ENCODE measurements at places on chromosomes 2 and 18.

GRCh38 chr18:13217971-13218367 lies 591 bp upstream of the LDLRAD4 start:
- no peak for DNase-seq

- DNase-seq, result no peak
Measured at GRCh38 chr2:71457923-71458322, 4.6 kb downstream of the DYSF start.

- DNase-seq, result no peak
Measured at GRCh38 chr2:238524426-238524983, 97.8 kb downstream of the ASB1 start.

GRCh38 chr2:239182981-239183791 lies 217.6 kb downstream of the HDAC4 start:
- no peak for DNase-seq

DNA sequence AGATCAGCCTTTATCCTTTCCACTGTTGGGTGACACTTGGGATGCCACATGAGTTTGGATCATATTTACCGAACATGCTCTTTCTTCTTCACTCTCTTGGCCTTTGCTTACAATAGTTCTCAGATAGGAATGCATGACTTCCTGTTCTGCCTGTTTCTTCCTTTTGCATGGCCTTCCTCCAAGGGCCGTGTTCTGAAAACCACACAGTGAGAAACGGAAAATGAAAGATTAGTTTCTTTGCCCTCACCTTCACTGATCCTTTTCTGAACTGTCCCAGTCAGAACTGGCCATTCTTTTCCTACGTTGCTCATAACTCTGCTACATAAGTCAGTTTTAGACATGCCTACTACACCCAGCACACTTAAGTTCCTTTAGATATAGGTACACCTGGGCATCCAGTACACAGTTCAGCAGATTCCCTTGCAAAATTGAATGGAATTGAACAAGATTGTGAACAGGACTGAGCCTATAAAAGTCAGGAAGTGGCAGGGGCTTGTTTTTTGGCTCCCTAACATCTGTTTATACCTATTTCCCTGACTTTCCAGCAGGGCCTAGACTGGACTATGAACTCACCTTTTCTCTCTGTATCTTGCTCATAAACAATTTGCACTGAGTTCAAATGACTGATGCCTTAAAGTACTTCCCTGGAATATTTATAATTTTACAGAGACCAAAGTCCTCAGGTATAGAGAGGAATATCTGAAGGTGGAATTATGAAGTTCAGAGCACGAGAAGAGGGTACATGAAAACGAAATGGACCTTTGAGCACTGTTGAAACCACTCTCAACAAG lies 186.4 kb upstream of the ST6GAL2 start:
- DNase-seq, result no peak

GRCh38 chr2:48860380-48860779 lies 104.9 kb upstream of the LHCGR start:
- DNase-seq, result no peak

DNA sequence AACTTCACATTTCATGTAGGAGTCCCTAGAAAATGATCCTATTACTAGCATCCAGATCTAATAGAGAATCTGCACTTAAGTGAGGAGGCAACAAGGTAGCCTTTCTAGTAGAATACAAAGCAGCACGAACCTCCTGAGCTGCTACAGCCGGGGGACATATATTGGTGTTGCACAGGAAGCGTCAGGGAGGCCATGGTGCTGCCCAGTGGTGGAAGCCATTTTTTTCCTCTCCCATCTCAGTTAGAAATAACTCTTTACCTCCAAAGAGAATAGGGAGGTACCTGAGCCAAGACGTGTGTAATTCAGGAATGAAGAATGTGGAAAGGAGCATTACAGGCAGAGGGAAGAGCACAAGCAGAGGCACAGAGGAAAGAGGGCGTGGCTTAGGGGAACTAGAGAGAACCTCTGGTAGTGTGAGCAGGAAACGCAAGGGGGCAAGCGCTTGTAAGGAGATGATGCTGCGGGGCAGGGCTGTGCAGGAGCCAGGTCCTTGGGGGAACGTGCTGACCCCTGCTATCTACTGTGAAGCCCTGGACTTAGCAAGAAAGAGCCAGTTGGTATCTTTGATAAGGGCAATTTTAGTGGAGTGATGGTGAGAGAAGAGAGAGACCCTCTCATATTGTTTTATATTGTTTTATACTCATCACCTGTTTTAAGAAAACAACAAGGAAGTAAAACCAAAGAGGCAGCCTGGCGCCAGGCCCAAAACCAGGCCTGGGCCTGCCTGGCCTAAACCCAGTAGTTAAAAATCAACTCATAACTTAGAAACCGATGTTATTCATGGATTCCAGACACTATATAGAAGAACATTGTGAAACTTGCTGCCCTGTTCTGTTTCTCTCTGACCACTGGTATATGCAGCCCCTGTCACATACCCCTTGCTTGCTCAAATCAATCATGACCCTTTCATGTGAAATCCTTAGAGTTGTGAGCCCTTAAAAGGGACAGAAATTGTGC lies 50.0 kb upstream of the TTC39C start:
- DNase-seq, result no peak

- no peak for DNase-seq
Measured at GRCh38 chr2:240985881-240986786, 12.3 kb upstream of the SNED1 start.

GRCh38 chr18:24514439-24514838 lies 54.0 kb downstream of the HRH4 start:
- DNase-seq, result no peak

GRCh38 chr2:12486205-12487118 lies 230.3 kb upstream of the TRIB2 start:
- DNase-seq, result no peak

GRCh38 chr2:69020496-69021426 lies 7.8 kb downstream of the ANTXR1 start:
- no peak for DNase-seq

DNA sequence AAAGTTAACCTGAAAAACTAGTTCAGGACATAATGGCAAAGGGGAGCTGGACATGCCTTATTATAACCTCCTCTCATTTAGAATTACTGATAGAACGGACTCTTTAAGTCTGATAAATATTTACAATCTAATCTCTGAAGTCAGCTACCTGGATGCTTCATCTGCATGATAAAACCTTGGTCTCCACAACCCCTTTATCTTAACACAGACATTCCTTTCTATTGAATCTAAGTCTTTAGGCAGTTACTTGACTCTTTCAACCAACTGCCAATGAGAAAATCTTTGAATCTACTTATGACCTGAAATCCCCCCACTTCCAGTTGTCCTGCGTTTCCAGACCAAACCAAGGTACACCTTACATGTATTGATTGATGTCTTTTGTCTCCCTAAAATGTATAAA lies 191.2 kb upstream of the LRRTM4 start:
- DNase-seq, result no peak

DNA sequence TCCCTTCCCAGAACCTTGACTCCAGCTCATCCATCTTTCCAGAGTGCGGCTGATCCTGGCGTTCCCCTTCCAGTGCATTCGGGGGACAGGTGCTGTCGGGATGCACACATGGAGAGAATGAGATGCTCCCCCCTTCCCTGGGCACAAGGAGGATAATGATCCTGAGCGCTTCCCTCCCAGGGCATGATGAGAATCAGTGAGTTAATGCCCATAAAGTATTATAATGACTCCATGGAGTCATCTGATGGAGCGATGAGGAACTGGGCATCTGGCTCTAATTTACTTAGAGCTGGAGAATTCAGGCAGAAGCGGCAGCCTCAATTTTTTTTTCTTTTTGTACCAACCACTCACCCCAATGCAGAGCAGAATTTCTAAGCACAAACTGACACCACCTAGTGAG lies 79.6 kb upstream of the SKOR2 start:
- DNase-seq, result no peak

DNA sequence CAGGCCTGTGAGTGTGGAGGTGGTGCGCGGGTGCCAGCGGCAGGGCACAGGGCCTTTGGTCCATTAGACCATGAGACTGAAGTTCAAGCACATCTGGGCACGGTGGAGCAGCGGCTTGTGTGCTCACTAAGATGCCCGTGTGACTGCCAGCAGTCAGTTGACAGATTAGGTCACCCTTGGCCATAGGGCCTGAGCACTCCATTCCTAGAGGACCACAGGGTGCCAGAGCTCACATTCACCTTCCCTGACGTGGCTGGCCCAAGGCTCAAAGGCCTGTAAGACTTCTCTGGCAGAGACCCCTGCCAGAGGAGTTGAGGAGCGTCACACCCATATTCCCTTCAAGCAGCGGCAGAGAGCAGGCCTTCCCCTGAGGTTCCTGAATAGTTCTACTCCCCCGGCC lies 650 bp downstream of the LHCGR start:
- no peak for DNase-seq

- no peak for DNase-seq
Measured at GRCh38 chr18:9734189-9734588, 26.1 kb downstream of the RAB31 start.

- no peak for DNase-seq
Measured at GRCh38 chr2:238859636-238860347, 11.9 kb downstream of the TWIST2 start.

GRCh38 chr2:75289771-75290170 lies 90.5 kb upstream of the TACR1 start:
- DNase-seq, result no peak

GRCh38 chr18:49626842-49627467 lies 65.1 kb downstream of the LIPG start:
- DNase-seq, result no peak

- no peak for DNase-seq
Measured at GRCh38 chr18:76353500-76353899, 141.5 kb downstream of the ZNF516 start.

DNA sequence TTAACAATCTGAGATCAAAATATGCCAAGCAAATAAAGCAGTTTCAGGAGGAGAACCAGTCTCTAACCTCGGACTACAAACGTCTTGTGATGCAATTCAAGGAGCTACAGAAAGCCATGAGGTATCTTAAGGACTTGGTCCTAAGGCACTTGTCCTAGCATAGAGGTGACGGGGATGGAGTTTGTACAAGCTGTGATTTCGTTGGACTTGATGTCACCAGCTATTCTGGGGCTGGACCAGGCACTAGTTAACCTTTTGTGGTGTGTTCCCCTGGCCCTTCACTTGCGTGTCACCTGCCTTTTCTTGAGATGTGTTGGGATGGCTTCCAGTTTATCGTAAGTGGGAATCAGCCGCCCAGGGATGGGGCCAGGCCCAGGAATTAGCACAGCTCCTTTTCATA lies 33.7 kb downstream of the OTOF start:
- DNase-seq, result no peak

DNA sequence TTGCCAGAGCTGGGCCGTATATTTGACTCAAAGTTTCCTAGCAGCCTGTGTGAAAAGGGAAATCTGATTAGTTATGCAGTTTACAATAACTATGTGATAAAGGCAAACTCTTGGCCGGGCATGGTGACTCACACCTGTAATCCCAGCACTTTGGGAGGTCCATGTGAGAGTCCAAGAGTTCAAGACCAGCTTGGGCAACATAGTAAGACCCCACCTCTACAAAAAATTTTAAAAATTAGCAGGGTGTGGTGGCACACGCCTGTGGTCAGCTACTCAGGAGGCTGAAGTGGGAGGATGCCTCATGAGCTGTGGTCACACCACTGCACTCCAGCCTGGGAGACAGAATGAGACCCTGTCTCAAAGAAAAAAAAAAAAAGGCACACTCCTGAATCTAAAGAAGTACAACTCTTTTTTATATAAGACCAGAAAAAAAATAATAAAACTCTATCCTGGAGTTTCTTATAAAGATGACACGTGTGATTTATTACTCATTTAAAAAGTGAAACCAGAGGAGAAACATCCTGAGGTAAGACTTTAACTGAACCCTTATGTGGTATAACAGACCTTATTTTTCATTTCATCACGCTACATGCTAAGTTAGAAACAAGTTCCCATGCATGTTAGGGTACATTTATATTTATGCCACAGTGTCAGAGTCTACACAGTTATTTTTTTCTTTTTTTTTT lies 32.6 kb upstream of the KCMF1 start:
- DNase-seq, result no peak

DNA sequence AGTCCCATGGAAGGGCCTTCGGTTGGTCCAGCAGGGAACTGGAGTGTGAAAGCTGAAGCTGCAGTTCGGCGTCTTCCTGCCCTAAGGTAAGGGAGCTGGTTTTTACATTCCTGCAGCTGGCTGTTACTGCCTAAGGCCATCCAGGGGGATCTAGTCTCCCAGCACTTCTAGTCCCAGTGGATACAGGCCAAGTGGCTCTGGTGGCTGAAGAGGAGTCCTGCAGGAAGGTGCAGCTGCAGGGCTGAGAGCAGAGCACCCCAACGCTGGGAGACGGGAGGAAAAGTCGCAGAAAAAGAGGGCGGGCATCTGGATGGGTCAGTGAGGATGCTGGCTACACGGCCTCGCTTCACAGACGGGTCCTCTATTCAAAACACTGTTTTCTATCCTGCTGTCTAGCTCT lies 225.0 kb upstream of the HS6ST1 start:
- DNase-seq, result no peak

DNA sequence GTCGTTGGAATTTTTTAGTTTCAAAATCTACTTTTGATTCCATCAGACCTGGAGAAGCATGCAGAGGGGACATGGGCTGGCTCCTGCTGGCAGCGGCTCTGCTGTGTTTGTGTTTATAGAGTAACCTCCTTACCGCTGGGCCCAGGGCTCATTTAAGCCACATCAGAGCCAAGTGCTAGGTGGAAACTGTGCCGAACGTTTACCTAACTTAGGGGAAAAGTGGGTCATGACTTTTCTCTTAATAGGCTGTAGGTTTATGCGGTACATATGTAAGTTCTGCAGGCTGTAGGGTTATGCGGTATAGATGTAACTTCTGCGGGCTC lies 17.7 kb downstream of the CNDP2 start:
- DNase-seq, result no peak

- no peak for DNase-seq
Measured at GRCh38 chr2:174522553-174522952, 35.7 kb upstream of the GPR155 start.

- no peak for DNase-seq
Measured at GRCh38 chr18:69787825-69788547, 159.7 kb downstream of the CD226 start.

DNA sequence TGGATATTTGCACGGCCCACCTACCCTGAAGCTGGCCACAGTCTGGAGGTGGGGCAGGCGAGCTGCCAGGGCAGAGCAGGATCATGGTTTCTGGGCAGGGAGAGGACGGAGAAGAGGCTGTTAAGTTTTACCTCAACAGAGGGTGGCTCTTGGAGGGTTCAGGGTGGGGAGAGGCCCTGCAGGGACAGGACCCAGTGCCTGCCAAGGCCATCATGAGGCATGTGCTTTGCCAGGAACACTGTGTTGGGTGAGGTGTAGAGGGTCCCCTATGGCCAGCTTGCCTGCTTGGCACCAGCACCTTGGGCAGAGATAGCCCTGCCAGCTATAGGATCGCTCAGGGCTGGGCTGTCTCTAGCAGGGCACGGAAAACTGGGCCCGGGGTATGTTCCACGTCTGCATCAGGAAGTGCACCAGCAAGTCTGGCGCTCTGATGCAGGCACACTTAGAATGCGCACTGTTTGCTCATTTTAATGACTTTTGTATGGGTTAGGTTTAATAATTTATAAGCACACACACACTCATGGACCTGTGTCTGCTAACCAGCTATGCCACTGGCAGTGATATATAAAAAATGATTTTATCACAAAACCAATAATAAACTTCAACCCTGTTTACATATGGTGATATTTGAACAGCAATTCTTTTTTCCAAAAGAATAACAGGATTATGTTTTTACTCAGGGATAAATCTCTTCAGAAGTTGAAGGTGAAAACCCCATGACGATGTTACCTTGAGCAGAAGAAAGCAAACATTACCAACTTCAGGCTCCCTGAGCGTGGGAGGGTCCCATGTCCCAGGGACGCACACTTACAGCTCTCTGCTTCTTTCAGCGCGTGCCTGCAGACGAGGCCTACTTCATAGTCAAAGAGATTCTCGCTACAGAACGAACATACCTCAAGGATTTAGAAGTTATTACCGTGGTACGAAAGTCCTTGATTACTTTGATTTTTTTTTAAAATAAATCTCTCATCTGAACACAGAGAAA lies 46.4 kb downstream of the STK25 start:
- no peak for DNase-seq
